ENCODE measurements at places on chromosomes 16 and 17.

- DNase-seq, result no peak
Measured at GRCh38 chr16:31050280-31051030, 17.1 kb downstream of the STX4 start.

GRCh38 chr17:18117982-18118975 is 9.7 kb downstream of the MYO15A start:
- no peak for DNase-seq

- no peak for DNase-seq
Measured at GRCh38 chr16:81172769-81173658, 65.5 kb upstream of the BCO1 start.

GRCh38 chr17:34436607-34437006 is 73.6 kb upstream of the CCL1 start:
- DNase-seq, result no peak

DNA sequence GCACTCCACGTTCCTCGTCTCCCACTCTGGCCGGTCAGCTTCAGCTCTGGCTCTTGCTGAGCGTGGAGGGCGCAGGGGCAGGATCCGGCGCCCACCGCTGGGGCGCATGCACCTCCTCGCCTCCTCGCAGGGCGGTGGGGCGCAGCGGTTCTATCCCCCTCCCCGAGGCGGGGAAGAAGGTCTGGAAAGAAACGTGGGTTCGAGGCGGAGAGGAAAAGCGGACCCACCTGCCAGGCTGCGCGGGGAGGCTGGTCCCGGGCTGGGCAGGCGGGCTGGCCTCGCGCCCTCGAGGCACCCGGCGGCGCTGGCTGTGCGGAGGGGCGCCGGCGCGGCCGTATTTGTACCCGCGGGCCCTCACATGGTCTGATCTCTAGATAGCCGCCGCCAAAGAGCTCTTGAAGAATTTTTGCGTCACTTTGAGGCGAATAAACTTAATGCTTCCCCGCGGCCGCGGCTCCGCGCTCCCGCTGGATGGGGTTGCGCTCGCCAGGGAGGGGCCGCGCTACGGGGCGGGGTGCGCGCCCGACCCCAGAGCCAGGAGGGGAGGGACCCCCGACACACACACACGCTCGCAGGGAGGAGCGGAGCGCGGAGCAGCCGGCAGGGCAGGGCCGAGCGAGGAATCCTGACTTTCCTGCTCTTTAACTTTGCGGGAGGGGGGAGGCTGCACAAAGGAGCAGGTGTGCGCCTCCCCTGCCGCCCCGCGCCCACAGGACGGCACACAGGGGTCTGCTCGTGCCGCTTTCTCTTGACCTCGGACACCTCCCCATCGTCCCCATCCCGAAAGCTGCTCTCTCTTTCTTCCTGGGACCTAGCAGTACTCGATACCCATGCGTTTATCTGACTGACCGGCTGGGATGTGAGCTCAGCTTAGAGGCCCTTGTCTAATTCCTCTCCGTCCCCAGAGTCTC is at the start of gene SLC6A4:
TSS of gene SLC6A4 (minus strand) at position 312 of the 911 bp plus-strand sequence. CDS start 13,739 bp downstream, outside the sequence.
- no peak for DNase-seq
